ENCODE measurements at places on chromosomes 4 and X.

GRCh38 chr4:156515295-156515694 is 456.3 kb downstream of the PDGFC start:
- no peak for DNase-seq

- no peak for DNase-seq
These were observed 76.9 kb downstream of the CLDN34 start for GRCh38 chrX:10044021-10044420.

DNA sequence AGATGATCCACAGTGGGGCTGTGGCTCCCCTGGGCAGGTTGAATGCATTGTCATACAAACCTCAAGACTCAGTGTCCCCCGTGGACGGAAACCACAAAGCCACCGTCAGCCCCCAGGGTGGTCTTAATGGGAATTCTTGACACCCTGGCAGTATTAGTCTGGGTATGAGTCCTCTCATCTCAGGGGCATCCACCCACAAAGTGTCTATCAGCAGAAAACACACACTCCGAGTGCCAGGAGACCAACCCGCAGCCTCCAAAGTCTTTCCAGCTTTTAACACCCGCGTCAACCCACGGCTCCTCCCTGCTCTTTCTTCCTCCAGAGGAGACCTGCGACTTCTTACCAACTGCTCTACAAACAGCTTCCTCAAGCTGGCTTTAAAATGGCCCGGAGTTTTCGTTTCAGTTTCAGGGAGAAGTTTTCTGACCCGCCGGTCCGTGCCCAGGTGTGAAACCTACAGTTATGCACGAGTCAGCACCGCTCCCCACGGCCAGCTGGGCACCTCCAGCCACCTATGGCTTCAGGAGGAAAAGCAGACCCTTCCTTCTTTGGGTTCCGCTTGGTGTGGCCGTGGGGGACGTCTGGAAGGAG is 14.4 kb upstream of the ASMTL start:
- DNase-seq = no peak

GRCh38 chr4:6928081-6928480 is 18.5 kb downstream of the TBC1D14 start:
- no peak for DNase-seq

DNA sequence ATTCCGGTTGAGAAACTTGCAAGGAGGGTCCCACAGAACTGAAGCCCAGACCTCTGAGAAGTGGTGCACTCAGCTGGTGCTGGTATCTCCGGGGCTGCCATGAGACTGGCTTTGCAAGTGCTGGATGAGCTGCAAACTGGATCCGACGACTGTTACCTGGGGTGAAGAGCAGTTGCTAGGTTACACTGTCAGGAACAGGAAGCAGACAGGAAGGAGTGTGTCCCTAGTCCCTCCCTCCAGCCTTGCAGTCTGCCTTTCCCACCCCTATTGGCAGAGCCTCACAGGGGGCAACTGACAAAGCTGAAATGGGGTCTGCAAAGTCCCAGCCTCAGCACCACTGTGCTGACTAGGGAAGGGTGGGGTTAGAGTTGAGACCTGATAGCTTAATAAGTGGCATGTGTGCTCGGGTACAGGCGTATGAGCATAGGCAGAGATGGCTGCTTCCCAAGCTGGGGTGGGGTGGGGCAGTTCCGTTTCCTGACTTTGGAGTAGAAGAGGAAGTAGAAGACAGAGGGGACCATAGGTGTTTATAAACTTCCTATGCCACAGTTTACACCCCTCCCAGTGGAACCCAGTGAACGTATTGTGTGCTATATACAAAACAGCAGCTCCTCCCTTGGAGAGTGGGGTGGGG is 18.0 kb downstream of the PPEF1 start:
- no peak for DNase-seq

DNA sequence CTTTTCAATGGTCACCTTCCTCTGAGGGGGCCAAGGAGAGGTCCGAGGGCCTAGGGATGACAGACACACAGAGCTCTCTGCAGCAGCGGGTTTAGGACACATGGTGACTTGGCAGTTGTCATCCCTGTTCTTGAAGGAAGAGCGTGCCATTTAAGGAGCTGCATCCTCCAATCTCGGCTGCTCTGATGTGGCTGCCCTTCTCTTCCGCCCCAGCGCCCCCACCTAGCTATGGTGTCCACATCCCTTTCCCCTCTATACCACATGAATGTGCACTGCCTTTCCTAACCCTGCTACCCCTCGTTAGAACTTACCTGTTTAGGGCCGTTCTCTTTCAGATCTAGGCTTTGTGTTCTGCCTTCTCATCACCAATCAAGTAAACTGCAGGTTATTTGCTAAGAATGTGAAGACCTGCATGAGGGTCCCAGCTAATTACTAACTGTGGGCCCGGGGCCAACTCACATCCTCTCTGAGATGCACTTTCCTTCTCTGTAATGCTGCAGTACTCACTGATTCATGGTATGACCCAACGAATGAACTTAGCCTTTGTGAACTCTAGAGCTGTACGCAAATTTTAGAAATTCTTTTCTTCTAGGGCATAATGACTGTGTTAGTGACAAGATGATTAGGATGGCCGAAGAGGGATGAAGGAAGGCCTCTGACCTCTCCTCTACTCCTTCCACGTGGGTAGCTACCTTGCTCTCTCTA is 38.2 kb downstream of the CHST7 start:
- no peak for DNase-seq

DNA sequence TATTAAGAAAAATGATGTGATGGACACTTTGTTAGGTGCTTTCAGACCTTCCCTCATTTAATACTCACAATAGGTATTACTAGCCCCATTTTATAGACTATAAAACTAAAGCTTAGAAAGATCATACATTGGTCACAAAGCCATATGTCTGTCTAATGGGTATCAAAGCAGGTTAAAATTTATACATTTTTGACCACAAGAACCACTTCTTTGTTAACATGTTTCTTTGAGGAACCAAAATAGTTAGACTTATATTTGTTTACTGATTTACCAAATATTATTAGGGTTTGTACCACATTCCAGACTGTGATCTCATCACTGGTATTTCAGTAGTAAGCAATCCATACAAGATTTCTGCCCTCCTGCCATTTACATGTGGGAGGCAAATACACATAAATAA is 363.3 kb downstream of the NAF1 start:
- no peak for DNase-seq

GRCh38 chr4:114081783-114082182 is 102.3 kb upstream of the ARSJ start:
- DNase-seq = no peak

DNA sequence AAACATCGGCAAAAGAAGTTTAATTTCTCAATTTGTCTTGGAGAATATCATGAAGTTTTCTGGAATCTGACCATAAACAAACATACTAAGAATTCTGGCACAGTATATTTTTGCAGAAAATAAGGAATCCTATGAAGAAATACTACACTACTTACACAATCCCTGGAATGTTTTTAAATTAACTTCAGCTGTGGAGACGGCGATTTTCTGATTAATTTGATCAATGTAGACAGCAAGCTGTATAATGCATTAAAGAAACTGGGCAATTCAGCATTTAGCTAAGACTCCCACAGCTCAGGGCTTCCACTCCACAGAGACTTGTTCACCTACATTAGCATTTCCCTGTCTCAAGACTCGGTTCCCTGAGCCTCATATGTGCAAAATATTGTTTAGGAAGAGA is 12.2 kb downstream of the EGFL6 start:
- peak; percentile 81 for DNase-seq

DNA sequence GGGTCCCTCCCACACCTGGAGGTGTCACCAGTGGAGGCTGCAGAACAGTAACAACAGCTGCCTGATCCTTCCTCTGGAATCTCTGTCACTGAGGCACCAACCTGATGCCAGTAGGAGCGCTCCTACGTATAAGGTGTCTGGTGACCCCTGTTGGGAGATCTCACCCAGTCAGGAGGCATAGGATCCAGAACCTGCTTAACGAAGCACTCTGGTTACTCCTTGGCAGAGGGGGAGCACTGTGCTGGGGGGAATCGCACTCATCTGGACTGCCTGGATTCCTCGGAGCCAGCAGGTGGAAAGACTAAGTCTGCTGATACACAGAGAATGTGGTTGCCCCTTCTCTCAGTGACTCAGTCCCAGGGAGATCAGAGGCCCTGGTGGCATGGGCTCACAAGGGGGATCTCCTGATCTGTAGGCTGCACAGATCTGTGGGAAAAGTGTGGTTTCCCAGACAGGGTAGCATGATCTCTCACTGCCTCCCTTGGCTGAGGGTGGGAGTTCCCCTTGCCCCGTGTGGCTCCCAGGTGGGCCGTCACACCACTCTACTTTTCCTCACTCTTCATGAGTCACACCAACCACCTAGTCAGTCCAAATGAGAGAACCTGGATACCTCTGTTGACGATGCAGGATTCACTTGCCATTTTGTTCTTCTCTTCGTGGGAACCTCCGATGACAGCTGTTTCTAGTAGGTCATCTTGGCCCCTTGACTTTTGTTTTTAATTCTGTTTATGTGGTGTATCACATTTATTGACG is 305.9 kb downstream of the IDS start:
- DNase-seq = no peak

GRCh38 chr4:145099653-145100052 is 1.5 kb downstream of the ABCE1 start:
- peak; percentile 25 for DNase-seq

DNA sequence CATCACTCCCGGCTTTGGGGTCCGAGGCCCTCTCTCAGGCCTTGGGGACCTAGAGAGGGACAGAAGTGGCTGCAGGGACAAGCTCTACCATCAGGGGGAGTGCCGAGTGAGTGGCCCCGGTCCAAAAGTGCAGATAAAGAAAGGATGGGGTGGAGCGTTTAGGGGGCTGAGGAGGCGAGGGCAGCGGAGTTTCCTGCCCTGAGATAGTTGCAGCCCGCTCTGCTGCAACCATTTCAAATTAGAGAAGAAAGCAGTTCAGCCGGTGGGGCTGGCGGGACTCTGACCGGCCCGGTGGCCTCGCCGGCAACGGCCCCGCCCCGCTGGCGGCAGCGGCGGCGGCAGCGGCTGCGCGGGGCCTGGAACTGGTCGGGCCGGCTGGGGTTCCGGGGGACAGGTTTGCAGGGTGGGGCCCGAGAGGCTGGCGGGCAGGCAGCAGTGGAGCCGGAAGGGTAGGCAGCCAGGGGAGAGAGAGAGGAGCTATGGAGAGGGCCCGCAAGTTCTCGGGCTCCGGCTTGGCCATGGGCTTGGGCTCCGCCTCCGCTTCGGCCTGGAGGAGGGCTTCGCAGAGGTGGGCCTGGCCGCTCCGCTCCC is 7.6 kb downstream of the DLG3 start:
- DNase-seq = peak; percentile 26

GRCh38 chrX:139213241-139213709 is 317.3 kb upstream of the F9 start:
- DNase-seq = no peak

Data from AG10803 (cell line).